Stimulated activated CD8-positive, alpha-beta memory T cell treated with anti-CD3 and anti-CD28 coated beads, Interleukin-7, amount 100 ng/mL, for 48 hours (primary cell): ENCODE measurements at places on chromosomes 2 and 18.

- no peak for DNase-seq
These were observed 65.4 kb downstream of the DIS3L2 start for GRCh38 chr2:232026910-232027309.

GRCh38 chr2:77398970-77399600, 123.1 kb downstream of the LRRTM4 start:
- DNase-seq = no peak

DNA sequence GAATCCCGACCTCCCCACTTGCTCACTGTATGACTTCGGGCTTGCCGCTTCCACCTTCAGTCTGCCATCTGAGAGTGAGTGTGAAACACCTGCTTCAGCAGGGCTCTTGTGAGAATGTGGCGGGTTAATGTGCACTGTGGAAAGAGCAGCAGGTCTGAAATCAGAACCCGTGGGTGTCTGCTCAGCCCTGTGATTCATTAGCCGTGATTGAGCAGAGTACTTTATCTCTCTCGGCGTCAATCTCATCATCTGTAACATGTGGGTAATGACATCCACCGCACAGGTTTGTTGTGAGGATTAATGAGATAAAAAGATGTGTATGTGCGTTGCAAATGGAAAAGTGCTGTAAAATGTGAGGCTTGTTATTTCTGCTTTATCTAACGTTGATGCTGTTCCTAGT, 128.6 kb downstream of the LRATD1 start:
- DNase-seq = no peak

DNA sequence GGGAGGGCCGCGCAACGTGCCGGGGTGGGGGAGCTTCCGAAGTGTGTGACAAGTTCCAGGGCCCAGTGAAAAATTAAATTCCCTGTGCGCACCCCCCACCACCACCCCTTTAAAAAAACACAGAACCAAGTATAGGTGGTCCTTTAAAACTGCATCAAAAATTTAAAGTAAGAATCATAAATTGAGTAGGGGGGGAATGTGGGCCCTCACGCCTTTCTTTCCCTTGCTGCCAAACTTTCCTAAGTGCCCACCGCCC, 2.5 kb downstream of the BCL11A start:
- no peak for DNase-seq

GRCh38 chr2:52512760-52513159, 1254.8 kb upstream of the CHAC2 start:
- DNase-seq = no peak

GRCh38 chr18:13483316-13484270, 242.8 kb downstream of the FAM210A start:
- DNase-seq = no peak

- no peak for DNase-seq
These were observed 95.0 kb downstream of the TMEFF2 start for GRCh38 chr2:192099742-192100141.

- DNase-seq = peak; percentile 32
These were observed 823 bp upstream of the RNU2-63P start for GRCh38 chr2:88016960-88017779.

DNA sequence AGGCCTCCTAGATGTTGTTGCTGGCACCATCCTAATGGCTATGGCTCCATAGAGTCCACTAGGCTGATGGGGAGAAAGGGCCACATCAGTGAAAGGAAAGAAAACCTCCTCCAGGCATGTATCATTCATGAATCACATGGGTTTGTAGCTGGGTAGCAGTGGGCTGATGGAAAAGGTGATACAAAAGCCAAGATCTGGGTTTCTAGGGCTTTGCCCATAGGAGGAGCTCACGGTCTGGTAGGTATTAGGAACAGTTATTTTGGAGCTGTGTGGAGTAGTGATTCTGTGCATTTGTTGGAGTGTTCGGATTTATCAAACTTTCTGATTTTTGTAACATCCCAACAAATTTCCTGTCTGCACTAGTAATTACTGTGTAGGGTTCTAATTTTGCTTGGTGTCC, 259.2 kb downstream of the SLC4A3 start:
- no peak for DNase-seq

- no peak for DNase-seq
These were observed 150.0 kb downstream of the TPO start for GRCh38 chr2:1563084-1563857.
